Inflammatory macrophage (primary cell): ENCODE measurements at places on chromosomes 4 and X.

DNA sequence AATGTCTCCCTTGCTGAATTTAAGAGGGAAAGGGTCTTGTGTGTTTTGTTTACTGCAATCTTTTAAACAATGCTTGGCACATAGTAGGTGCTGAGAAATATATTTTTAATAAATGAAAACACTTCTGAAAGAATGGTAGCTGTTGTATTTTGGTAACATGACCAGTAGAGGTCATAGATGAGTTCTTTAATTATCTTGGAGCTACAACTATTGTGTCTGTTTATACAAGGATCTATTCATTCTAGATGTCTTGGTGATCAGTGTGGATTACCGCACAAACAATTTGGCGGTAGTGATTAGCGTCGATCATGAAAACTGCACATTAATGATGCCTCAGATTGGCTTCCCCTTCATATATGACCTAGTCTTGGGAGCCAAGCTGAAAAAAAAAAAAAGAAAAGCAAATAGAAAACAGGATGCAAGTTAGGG is 21.4 kb upstream of the SCRG1 start:
- no peak for DNase-seq

GRCh38 chr4:115844180-115844579 is 730.8 kb upstream of the NDST4 start:
- no peak for DNase-seq

- DNase-seq, result no peak
These were observed 207.4 kb downstream of the ADAM29 start for GRCh38 chr4:175125410-175126068.

DNA sequence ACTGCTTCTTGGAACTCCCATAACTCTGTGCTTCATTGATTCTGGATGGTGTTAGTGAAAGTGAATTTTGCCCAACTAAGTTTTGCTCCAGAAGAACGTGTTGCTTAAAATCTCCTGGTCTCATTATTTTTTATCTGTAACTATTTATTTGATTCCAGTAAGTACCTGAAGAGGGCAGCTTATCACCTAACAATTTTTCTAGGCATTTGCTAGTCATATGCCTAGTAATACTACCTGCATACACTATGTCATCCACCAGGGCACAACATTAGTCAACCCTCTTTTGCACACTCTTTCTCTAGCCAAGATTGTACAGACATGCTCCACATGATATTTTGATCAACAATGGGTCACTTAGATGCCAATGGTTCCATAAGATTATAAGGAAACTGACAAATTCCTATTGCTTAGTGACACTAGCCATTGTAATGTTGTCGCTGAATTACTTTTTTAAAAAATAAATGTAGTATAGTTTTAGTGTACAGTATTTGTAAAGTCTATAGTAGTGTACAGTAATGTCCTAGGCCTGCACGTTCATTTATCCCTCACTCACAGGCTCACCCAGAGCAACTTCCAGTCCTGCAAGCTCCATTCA is 499.9 kb upstream of the AADAT start:
- DNase-seq, result no peak

GRCh38 chr4:8117278-8117682 is 41.3 kb downstream of the ABLIM2 start:
- peak; percentile 52 for DNase-seq

DNA sequence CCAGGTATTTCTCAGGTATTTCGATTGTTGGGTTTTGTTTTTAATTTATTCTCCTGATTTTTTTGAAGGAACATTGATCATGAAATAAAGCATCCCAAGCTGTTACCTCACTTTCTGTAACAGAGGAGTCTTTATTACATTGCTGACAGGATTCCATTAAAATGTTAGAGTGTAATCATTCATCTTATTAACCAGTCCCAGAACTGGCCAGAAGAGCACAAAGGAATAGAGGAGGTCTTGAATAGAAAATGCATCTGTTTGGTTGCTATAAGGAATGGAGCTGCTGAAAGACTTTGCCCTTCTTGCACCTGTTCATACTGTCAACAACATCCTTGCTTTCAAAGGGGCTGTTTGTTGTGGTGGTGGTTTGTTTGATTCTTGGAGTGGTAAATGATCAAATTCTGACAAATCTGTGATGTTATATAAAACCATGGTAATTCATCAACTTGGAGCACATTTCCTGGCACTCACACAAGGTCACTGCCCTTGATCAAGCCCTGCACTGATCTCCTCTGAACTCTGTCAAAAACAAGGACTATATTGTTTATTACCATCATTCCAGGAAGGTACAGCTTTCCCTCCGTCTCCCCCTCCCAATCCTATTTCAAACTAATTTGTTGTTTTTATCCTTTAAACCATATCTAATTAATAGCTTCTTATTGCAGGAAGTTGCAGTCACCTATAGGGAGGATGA is 215.8 kb downstream of the PCDH19 start:
- no peak for DNase-seq

DNA sequence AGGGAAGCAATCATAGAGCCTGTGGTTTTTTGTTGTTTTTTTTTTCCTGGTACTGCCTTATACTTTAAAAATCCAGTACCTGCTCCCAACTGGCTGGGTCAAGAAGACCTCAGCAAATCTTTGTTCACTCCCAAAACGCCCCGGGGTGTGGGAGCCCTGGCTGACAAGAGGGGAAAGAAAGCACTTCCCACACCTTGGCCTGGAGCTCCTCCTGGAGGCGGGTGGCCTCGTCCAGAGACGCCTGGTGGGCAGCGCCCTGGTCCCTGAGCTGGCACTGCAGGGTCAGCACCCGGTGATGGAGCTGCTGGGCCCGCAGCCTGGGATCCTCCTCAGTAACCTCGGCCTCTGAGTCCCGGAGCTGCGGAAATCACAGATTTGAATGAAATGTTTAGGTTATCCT is 38.2 kb downstream of the C4orf50 start:
- DNase-seq, result no peak

DNA sequence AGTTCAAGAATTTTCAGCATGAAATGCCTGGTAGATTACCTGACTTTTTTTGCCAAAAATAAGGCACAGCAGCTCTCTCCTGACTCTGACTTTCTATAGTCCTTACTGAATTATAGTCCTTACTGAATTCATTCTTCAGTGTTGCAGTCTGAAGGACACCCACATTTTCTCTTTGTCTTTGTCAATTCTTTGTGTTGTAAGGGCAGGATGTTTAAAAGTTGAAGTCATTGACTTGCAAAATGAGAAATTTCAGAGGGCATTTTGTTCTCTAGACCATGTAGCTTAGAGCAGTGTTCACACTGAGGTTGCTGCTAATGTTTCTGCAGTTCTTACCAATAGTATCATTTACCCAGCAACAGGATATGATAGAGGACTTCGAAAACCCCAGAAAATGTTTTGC is 168.0 kb downstream of the SOWAHB start:
- DNase-seq, result peak; percentile 52

DNA sequence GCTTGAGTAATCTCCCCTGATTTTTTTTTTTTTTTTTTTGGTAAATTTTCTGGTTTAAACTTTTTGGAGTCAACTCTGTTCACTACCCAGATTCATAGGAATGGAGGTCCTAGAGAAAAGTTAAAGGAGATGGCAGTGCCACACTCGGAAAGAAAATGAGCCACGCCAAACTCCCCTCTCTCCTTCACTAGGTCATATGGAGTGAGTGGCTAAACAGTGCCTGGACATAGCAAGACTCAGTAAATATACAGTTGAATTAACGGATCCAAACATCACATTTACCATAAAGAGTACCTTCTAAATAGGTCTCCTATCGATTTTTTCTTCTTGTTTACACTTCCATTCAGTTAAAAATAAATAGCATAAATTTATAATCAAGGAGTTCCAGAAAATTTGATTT is 13.6 kb upstream of the AMTN start:
- no peak for DNase-seq

- no peak for DNase-seq
These were observed 476.8 kb downstream of the PACRGL start for GRCh38 chr4:21177092-21177491.

GRCh38 chr4:153402366-153402765 is 57.9 kb downstream of the MND1 start:
- DNase-seq, result no peak

DNA sequence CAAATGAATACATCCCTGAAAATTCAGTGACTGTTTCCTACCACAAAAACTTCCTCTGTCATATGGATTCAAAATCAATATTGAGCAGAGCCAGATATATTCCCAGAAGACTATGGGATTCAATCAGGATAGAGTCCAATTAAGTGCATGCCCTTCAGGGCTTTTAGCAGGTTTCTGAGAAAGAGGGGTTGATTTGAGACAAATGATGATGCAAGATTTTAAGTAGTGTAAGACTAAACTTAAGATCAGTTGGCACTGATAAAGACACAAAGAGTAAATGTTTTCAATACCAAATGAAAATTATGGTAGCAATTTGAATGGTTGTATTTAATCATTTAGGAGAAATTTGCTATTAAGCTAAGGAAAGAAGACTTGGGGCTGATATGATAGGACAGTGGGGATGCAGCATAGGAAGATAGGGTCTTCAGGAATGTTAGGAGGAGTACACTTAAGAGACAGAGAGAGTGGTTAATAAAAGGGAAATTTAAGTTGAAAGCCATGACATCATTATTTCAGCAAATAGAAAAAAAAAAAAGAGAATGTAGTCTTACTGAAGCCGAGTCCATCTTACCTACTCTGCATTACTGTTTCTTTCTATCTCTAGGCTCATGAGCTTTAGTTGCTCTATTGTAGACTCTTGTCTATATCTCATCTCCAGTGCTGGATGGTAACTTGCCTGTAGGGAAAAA is 32.0 kb upstream of the XK start:
- no peak for DNase-seq

DNA sequence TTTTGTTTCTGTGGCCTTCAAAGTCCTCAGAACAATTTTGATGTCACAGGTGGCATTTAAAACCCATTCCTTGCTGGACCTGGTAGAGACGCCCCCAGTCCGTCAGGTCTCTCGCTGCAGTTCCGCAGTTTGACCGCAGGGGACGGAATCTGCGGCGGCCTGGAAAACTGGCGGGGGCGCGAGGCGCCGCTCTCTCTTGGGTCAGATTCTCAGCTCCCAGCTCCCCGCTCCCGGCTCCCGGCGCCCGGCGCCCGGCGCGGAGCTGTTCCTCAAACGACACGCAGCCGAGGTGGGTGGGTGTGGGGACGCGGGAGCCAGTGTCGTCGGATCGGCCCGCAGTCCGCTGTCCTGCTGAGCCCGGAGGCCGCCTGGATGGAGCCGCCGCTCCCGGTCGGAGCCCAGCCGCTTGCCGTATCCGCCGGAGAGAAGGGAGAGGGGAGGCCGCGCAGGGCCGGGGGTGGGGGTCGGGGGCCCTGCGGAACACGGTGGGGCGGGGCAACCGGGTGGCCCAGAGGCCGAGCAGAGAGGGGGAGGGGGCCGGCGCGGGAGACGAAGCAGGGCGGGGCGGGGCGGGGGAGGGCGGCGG is at the start of gene OCRL:
TSS of gene OCRL (plus strand) at position 192 of the 586 bp plus-strand sequence. CDS start at position 373, 181 bp downstream.
- peak; percentile 73 for DNase-seq

- no peak for DNase-seq
These were observed 2.3 kb upstream of the EMD start for GRCh38 chrX:154376774-154377173.

GRCh38 chr4:79253924-79254323 is 71.9 kb downstream of the NAA11 start:
- no peak for DNase-seq

DNA sequence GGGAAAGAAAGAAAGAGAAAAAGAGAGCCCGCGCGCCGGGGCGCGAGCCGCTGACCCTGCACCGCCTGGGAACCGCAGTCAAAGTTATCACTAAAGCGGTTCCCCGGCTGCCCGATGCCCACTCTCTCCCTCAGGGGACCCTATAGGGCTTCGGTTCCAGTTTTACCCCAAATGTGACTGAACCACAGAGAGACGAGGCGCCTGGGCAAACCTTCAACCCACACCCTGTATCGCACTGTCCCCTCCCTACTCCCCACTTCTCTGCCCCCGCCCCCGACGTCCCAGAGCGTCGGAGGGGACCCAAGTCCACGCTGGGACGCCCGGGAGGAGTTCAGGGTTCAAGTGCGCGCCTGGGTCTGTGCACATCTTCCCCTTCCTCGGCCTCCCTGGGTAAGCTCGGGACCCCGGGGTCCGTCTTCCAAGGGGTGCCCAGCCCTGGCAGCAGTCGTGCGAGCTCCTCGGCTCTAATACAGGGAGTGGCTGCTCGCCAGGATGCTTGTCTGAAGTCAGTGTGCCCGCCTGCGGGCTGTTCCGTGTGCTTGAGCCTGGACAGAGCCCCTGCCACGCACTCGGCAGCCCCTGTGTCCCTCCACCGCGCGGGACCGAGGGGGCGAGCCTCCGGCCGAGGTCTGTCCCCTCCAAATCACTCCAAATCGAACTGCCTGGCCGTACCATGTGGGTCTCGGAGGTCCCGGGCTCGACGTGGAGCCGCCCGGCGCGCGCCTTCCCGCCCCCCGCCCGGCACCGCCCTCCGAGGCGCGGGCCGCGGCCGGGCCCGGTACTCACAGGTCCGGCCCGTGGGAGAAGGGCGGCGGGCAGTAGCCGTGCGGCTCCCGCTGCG is 960 bp downstream of the TRPC3 start:
- no peak for DNase-seq

GRCh38 chrX:130413415-130413814 is 11.6 kb downstream of the RBMX2 start:
- DNase-seq, result peak; percentile 56

DNA sequence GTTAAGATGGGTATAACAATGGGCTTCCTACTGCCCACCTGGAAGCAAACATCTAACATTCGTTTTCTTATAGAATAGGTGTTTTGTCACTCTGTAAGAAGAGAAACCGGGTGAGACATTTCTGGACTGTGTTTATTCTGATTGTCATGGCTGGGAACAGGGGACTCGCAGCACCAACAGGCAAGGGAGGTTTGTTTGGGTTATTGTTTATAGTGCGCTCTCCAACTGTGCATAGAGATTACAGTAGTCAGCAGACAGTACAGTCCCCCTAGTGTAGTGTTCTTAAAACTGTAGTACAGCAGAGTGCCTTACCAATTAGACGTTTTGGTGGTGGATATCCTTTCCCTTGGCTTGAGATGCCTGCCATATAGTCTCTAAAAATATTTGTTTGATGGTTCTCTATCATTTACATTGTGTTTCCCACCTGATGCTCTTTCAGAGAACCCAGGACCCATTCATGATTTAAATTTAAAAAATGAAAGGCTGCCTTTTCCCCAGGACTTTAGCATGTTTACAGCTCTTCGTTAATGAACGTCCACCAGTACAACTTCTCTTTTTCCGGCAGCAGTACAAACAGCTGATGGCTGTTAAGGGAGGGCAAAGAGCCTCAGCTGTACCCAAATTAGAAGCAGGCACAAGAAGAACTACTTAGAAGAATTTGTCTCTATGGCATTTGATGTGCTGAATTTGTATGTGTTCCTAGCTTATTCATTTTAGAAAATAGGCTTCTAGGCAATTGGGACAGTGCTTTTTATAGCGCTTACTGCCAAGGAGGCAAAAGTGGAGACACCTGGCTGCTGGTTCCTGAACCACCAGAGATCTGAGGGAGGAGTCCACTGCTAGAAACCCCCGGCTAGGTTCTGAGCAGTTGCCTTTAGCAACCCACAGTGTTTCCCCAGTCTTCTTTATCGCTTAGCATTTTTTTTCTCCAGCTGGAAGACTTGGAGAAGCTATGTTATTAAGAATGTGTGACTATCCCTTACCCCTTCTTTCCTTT is 1.0 kb upstream of the RNF150 start:
- DNase-seq, result no peak

DNA sequence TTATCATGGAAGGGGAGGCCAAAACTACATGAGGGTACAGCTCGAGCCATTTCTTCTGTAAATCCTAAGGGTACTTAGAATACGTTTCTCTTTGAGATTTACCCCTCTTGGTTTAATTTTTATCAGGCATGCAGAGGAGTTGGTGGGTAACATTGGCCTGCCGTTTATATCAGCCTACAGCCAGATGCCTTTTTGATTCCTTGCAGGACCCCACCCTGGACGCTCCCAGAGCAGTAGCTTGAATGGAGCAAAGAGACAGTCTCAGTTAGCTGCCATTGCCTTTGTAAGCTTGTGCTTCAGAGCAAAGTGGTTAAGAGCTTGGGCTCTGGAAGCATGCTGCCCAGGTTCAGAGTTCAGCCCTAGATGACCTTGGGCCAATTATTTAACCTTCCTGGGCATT is 9.0 kb downstream of the DOCK11 start:
- DNase-seq, result no peak
